ENCODE measurements at places on chromosomes 2 and 18. TPM values are rescaled to one million over a fixed set of nuclear protein-coding genes. Genes with fewer than 3 reads are reported as not detected.

PRSS56 gene
- polyA plus RNA-seq: 0.02 TPM

DNA sequence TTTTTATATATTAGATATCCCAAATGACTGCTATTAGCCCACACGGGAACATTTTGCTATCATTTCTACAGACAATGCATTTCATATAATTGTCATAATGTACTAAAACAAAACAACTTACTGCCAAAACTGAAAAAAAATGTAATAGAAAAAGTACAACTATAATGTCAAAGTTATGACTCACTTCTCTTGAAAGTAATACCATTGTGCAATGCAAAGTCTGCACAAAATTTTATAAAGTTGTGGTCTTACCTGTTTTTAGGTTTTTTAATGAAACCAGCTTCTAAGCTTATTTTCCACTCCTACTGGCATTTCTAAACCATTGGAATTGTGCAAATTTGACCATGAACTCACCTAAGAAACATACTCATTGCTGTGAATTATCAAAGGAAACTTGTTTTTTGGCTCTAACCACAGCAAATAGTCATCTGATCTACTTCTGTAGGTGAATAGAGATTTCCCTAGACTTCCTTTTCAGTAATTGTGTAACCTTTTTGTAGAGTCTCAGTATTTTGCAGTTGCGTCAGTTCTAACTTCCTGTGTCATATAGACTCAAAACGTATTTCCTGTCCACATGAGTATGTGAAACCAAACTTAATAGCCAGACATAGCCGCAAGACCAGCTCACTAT lies 31.9 kb upstream of the TFPI start:
- DNase-seq: no peak

GRCh38 chr2:8232871-8233270 lies 449.0 kb upstream of the ID2 start:
- DNase-seq: no peak

DNA sequence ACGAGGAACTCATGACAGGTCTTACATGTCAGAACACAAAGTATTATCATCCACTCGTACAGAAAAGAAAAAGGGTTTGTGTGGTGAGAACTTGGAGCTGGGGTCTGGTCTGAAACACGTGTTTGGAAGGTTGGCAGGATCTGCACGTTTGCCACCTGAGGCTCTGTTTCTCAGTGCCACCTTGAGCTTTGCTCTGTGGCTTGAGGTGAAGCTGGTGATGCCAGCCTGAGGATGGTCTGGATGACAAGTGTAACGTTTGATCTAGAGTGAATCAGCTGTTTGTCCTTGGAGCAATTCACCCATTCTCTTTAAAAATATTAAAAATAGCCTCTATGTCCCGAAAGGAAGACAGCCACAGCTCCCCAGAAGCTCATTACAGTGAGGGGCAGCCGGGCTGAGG lies 45.4 kb upstream of the KLF11 start:
- DNase-seq: no peak

DNA sequence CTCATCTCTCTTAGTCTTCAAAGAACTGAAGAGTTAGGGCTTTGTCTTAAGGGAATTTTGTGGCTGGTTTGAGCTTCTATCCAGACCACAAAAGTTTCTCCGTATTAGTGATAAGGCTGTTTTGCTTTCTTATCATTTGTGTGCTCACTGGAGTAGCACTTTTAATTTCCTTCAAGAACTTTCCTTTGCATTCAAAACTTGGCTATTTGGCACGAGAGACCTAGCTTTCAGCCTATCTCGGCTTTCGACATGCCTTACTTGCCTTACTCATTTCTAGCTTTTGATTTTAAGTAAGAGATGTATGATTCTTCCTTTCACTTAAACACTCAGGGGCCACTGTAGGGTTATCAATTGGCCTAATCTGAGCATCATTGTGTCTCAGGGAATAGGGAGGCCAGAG lies 29.9 kb downstream of the HDHD2 start:
- no peak for DNase-seq
